ENCODE measurements at places on chromosomes 11 and 22.

DNA sequence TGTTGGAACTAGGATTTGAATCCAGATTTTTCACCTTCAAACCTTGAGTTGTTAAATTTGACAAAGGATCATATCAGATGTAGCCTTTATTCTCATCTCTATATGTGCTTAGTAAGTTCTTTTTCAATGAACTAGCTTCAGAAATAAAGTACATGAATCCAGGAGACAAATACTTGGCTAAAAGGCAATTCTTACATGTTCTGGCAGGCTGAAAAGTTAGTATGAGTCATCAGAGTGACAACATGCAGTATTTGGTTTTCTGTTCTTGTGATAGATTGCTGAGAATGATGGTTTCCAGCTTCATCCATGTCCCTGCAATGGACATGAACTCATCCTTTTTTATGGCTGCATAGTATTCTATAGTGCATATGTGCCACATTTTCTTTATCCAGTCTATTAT lies 40.4 kb downstream of the BBOX1 start:
- DNase-seq, result no peak

- DNase-seq, result no peak
These were observed 163.0 kb upstream of the CCDC179 start for GRCh38 chr11:23023319-23023718.

- no peak for DNase-seq
These were observed 53.5 kb downstream of the PPP6R3 start for GRCh38 chr11:68513930-68514487.

- no peak for DNase-seq
These were observed 29.6 kb downstream of the C22orf31 start for GRCh38 chr22:29032014-29032475.

GRCh38 chr11:2268729-2269600 lies 1.4 kb downstream of the ASCL2 start:
- DNase-seq, result peak; percentile 50

DNA sequence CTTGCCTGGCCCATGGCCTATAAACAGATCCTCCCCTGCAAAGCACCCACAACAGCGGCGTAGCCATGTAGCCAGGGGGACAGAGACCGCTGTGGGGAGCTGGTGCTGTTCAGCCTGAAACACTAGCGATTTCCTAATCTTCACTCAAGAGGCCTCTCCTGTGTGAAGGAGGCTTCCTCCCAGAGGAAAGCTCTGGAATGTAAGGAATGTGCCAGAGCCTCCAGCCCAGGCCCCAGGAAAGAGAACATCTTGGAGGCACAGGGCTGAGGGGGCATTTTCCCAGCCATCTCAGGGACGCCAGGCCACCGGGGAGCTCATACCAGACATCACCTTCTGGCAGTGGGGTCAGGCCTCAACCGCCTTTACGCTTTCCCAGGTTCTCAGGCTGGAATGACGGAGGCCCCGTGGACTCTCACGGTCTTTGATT lies 24.0 kb downstream of the MIAT start:
- no peak for DNase-seq

GRCh38 chr11:21909145-21909544 lies 283.7 kb upstream of the ANO5 start:
- DNase-seq, result no peak

- DNase-seq, result no peak
These were observed 32.3 kb downstream of the ELF5 start for GRCh38 chr11:34481307-34481706.

- DNase-seq, result no peak
These were observed 11.7 kb upstream of the RDX start for GRCh38 chr11:110308071-110308470.

- DNase-seq, result no peak
These were observed 195 bp upstream of the CREB3L1 start for GRCh38 chr11:46277313-46277621.

DNA sequence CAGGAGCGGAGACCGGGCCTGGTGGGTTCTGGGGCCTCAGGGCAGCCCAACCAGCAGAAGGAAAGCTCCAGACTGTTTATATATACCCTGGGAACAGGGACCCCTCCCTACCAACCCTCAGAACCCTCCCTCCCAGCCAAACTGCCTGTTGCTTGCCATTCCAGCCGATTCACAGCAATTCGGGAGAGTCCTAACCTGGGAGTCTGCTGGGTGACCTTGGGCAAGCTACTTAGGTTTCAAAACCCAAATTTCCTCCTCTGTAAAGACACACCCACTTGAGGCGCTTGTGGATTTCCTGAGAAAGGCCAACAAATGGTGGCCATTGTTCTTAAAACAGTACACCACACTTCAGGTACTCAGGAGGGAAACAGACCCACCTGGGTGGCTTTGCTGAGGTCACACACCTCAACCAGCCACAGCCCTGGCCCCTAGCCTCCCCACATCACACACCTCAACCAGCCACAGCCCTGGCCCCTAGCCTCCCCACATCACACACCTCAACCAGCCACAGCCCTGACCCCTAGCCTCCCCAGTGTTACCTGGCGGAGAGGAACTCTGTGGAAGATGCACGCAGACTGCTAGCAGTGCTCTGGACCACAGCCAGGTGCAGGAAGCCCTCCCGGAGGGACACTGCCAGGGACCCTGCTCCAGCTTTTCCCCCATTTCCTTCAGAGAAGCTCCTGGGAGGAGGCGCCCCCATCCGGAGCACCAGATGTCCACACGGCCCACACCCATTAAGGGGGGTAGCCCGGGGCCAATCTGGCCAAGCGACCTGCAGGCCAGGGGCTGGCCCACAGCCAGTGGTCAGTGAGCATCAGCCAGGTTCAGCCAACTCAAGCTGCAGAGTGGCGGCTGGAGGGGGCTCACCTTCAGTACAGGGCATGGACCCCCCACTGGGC lies 6.2 kb downstream of the SHISA8 start:
- DNase-seq, result peak; percentile 29

DNA sequence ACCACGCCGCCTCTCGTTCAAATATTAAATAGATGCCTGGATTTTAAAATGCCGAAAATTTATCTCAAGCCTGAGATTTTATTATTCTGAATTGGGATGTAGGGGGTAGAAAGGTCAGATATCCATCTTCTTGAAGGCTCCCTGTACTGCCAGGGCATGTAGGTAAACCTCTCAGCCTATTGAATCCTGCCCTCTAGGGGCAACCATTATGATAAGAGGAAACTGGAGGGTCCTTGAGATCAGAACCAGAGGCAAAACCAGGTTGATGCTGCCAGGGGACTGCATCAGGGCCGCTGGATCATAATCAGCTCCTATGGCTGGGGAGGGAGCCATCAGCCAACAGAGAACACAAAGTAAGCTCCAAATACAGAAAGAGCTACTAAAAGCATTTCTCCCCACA lies 92.4 kb downstream of the KCNC1 start:
- no peak for DNase-seq

- no peak for DNase-seq
These were observed 365.0 kb upstream of the CHORDC1 start for GRCh38 chr11:90587896-90588295.

DNA sequence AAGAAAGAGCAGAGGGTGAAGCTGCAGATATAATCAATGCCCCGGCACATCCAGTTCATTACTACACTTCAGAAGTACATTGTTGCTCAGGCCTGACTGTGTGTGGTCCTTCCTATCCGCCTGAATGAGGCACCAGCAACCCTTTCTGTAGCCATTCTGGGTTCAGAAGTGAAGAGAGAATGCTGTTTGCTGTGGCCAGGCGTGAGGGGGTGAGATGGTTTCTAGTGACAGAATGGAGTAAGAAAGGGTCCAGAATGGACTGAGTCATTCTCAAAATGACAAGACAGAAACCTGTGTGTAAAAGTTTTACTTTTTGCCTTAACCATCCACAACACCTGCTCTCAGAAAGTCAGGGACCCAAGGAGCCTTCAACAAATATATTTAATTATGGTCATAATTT lies 334.8 kb downstream of the GUCY1A2 start:
- no peak for DNase-seq

DNA sequence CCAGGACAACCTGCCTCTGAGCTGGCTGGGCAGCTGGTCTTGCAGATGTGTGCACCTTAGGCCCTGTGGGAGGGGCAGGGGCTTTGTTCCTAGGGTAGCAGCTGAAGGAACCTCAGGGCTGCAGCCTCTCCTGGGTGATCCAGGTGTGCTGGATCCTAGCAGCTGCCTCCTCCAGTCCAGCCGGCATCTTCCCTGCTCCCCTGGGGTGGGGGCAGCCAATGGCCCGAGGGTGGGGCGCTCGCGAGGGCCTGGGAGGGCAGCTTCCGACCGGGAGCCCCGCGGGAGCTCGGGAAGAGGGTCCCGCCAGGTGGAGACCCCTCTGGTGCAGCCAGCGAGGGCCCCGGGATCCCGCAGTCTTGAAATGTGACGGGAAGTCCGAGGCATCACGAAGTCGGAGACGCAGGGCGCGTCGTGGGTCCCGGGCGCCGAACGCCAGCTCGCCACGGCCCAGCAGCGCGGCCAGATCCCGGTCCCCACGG lies 1.7 kb downstream of the IFITM1 start:
- no peak for DNase-seq

GRCh38 chr11:133520707-133521106 lies 11.6 kb downstream of the OPCML start:
- no peak for DNase-seq

- DNase-seq, result no peak
These were observed 38.3 kb downstream of the ZBTB16 start for GRCh38 chr11:114097832-114098231.

GRCh38 chr22:23744485-23744884 lies 6.4 kb downstream of the ZNF70 start:
- no peak for DNase-seq

DNA sequence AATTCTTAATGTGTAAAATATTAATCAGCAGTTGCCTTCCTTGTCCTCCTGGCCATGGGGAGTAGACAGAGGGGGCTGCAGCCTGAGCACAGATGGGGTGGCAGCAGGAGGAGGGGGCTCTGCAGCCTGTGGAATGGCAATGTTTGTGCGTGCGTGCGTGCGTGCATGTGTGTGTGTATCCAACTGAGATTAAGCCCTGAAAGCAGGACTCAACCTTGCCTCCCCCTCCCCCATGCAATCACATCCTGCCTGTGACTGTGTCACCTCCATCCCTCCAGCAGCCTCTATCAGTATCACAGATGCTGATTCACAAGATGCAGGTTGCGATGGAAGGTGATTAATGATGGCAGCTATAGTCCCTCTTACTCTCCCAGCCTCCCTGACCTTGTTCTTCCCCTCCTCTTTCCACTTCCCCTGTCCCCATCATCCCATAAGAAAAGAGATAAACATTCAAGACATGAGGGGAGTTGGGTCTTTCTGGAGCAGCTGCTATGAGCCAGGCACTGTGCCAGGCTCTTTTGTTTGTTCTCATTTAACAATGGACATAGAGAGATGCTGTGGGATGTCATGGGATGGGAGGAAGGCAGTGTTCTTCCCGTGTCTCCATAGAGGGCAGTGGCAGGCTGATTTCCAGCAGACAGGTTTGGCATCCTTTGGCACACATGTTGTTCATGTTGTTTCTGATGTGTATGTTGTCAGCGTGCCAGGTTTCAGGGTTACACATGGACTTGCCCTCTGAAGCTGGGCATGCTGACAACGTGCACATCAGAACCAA lies 43.8 kb upstream of the NECTIN1 start:
- DNase-seq, result no peak

GRCh38 chr11:12762696-12763324 lies 88.6 kb downstream of the TEAD1 start:
- DNase-seq, result no peak

- DNase-seq, result no peak
These were observed 231.8 kb upstream of the CTSC start for GRCh38 chr11:88569342-88569741.

- no peak for DNase-seq
These were observed 304.8 kb downstream of the ST3GAL4 start for GRCh38 chr11:126660321-126660720.
